ENCODE measurements at places on chromosomes 6 and 20.

DNA sequence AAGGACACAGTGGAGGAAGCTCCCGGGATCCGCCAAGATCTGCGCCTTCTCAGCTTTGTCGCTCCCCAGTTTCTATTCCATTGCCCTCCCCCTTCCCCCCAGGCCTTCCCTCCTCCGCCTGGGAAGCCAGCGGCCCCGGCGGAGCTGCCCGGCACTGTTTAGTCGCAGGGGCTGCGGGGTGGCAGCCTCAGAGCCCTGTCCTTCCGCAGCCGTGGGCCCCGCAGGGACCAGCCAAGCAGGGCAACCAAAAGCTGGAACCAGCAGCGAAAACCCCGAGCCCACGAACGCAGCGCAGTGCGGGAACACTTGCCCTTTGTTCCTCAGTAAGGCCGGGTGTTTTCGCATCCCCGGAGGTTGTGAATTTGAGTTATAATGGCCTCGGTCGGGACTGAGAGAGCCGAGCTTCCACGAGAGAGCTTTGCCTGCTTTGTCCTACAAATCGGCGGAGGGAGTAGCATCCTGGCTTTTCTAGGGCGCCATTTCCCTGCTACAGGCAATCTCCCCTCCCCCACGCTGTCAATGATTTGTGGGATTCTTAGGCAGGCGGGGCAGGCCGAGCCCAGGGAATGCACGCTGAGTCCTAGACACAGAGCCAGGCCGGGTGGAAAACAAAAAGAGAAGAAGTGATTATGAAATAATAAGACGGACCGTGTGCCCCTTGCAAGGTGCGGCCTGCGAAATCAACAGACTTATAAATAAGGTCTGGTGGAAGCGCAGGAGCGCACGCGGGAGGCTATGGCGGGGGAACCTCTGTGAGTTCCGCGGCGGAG is 4.0 kb upstream of the TUBB2B start:
- DNase-seq = peak; percentile 94

- DNase-seq = no peak
Observed at GRCh38 chr6:49050584-49050983, 412.5 kb downstream of the MMUT start.

- DNase-seq = no peak
Observed at GRCh38 chr6:37514321-37514771, 14.7 kb upstream of the CCDC167 start.

DNA sequence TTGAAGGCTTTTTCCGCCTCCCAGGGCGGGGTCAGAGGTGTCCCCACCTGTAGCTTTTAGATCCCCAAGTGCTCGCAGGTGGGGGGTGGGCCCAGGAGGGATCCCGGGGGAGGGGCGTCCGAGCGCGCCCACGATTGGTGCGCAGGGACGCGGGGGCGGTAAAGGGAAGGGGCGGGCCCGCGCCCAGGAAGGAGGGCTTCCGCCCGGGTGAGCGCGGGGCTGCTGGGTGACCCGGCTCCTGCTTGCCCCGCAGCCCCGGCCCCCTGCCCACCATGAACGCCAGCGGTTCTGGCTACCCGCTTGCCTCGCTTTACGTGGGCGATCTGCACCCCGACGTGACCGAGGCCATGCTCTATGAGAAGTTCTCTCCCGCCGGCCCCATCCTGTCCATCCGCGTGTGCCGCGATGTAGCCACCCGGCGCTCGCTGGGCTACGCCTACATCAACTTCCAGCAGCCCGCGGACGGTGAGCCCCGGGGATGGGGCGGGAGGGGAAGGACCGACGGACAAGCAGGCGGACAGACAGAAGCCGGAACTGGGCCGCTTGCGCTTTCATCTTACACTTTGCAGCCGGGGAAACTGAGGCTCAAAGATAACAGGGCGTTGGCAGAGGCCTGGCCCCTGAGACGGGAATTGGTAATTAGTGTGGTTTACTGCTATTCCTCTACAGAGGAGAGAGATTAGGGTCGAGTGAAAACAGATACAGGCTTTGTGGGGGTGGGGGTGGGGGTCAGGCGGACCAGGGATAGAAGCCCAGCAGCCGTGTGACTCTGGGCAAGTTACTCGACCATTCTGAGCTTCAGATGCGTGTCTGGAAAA is at the start of gene PABPC1L:
TSS of gene PABPC1L (plus strand) at position 189 of the 818 bp plus-strand sequence. CDS start at position 273, 84 bp downstream.
- DNase-seq = peak; percentile 93

DNA sequence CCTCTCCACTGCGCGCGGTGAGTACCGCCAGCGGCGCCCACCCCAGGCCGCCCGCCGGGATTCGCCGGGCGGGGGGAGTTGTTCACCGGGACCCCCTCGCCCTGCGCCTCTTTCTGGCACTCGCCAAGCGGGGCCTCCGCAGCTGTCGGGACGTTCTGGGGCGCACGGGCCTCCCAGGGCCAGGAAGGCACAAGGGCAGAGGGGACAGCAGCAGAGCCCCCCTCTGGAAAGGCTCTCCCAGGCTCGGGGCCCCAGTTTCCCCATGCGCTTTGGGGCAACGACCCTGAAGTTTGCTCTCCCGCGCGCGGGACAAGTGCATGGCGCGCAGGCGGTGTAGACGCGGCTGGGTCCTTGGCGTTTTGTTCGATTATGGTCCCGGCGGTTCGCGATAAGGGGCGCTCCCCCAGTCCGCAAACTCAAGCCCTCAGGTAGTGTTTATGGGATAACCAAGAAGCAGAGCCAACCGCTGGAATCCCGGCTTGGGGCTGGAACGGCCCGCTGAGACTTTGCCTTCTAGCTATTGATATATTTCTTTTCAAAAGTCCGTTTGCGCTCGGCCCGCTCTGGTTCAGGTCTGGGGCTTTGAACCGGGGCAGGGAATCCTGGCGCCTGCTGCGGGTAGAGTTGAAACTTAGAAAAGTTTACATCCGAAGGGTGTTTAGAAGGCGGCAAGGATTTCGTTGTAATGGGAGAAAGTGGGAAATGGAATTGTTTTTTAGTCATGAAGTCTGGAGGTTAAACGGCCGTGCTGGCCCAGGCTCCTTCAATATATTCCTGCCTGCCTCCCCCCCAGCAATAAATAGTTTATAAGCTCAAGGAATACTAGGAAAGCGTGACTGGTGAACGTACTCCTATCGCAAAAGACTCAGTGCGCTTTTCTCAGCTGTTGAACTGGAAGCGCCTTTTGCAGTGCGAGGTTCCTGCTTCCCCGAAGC is 595 bp downstream of the EYA2 start:
- DNase-seq = peak; percentile 54

DNA sequence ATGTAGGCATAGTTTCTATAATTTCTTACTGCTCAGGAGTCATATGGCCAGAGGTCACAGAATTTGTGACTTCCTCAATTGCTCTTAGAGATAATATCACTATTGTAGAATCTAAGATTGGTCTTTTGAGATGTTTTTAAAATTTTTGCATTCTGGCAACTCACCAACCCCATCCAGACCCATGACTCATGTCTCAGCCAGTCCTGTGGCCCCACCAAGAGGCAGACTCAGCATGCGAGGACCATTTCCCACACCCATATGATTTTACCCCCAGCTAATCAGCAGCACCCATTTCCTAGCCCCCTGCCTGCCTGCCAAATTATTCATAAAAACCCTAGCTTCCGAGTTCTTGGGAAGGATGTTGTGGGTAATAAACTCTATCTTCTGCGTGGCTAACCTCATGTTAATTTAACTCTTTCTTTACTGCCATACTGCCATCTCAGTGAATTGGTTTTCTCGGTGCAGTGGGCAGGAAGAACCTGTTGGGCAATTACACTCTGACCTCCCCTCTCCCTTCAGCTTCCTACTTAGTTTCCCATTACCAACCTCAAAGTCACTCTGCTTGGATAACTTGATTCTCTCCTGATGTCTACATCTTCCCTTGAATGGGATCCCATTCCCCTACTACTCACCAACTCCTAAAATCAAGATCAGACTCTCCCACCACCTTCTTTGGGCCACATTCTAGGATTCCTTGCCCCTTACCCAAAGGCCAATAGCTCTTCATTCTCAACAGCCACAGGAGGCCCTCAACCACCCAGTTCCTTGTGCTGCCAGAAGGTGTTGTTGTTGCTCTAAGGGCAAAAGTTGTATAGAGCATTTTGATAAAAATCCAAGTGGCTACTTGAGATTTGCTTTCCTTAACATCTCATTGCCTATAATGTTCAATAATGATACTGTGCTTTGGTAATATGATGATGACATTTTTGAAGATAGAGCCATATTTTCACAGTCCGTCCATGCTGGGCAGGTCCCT is 16.2 kb upstream of the IYD start:
- no peak for DNase-seq

- no peak for DNase-seq
Observed at GRCh38 chr6:147000545-147001488, 203.4 kb upstream of the STXBP5 start.

DNA sequence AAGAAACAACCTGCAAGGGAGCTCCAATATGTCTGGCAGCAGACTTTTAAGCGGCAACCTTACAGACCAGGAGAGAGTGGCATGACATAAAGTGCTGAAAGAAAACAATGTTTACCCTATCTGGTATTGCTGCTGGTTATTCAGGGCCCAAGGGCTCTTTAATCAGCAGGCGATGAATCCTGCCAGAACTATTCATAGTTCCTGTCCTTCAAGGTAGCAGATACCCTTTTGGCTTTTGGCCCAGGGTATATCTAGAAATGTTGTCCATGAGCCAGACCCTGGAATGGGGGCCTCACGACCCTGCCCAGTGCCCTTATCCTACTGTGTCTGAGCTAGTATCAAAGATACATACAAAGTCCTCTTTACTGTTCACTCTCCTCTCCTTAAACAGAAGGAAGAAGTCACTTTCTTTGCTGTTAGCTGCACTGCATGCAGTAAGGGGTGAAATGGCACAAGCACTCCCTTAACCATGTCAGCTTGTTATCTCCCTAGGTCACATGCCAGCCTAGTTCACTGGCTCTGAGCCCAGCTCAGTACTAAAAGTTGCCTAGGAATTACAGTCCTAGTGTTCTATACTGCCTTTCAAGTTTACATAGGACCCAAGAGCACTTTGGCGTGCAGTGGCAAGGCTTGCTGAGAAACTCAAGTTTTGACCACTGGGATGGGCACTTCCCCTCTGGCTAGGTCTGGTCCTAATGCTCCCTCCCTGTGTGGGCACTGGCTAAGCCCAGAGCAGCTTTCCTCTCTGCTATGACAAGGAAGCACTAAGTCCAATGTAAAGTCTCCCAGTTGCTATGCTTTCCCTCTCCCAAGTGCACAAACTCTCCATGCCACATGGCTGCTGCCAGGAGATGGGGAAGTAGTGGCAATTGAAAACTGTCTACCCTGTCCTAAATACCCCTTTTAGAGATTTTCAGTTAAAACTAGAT is 122.0 kb downstream of the HTR1B start:
- no peak for DNase-seq

- no peak for DNase-seq
Observed at GRCh38 chr20:63553933-63554290, at the start of gene FNDC11. FNDC11 (plus strand) TSS chr20:63554159; CDS start chr20:63555664, 1,505 bp downstream.

DNA sequence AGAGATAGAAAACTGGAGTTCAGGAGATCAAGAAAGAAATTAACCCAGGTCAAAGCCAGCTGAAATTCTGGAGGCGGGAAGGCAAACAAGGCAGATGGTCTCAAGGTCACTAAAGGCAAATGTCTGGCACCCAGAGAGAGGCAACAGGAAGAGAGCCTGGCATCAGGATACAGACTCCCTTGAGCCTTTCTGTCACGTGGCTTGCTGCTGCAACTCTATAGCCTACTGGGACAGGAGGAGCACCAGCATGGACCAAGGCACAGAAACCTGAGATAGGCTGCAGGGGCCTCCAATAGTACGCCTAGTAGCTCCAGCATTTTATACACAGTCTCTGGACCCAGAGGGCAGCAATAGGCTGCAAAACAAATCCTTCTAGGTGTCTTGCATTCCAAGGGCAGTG is 75.1 kb downstream of the SEL1L2 start:
- DNase-seq = no peak

GRCh38 chr20:1401451-1401907 is 8.6 kb upstream of the FKBP1A start:
- no peak for DNase-seq

DNA sequence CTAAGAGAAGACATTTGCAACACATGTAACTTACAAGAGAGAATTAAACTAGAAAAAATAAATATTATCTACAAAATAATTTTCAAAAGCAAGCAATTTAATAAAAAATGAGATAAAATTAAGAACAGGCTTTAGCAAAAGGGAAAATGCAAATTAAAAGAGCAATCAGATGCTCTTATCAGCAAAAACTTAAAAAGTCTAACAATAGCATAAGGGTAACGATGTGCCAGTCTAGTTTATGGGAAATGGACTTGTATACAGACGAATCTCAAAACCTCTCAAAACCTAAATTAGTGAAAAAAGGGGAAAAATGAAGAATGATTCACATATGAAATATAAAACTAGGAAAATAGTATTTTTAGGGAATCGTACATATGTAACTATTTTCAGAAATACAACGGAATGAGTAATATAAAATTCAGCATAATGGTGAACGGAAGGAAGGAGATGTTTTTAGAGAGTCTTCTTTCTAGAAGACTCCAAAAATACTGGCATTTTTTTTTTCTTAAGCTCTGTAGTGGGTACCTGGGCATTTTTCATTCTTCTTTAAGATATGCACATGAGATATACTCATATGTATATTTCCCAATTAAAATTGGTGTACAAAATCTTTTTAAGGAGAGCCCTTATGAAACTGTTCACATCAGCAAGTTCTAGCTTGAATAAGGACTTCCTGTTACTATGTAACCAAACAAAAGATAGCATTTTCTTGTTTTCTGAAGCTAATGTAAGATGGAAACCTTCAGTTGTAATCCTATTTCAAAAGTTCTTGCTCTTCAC is 927 bp upstream of the MANEA start:
- DNase-seq = peak; percentile 50

- no peak for DNase-seq
Observed at GRCh38 chr20:56433880-56434255, 21.8 kb downstream of the CASS4 start.

DNA sequence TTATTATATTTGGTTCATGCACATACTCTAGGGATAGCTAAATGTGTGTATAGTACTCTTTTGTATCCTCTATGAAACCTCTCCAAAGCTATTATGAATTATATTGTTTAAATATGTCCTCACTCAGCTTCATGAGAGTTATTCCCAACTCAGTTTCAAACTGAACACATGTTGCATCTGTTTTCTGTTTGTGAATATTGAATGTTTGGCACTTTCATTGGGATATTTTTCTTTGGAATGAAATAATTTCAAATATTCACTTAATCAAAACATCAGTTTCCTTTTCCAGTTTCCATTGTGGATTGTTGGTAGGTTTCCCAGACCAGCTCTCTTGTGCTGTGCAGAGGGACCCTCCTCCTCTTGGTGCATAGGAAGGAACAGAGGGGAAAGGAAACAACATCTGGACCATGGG is 46.6 kb downstream of the HDAC2 start:
- no peak for DNase-seq

GRCh38 chr6:52371656-52372191 is 9.8 kb downstream of the PAQR8 start:
- peak; percentile 20 for DNase-seq
